Non-pigmented ciliary epithelial cell (primary cell): ENCODE measurements at places on chromosomes 11 and 22.

DNA sequence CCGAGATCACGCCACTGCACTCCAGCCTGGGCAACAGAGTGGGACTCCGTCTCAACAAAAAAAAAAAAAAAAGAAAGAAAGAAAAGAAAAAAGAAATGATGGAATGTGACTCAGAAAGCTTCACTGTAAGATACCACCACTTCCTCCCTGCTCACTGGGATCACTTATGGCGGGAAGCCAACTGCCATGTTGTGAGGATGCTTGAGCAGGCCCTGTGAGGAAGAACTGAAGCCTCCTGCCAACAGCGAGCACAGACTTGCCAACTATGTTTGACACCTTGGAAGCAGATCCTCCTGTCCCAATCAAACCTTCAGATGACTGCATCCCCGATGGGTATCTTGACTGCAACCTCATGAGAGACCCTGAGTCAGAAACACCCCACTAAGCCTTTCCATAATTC, 8.3 kb downstream of the SEC14L6 start:
- no peak for DNase-seq

DNA sequence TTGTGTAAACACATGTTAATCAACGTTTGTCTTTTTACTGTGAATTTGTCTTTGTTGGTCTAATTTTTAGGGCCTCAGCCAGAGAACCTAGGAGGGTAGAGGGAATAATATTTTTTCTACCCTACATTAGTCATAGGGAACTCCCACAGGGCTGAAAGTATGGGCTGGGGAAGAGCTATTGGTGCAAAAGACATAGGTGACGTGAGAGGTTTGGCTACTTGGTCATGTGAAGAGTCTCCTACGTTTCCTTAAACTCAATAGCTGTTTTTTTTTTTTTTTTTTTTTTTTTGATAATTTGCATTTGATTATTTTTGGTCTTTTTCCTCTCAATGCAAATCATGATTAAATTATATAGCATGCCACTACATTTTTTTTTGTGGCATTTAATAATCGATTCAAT, 15.9 kb upstream of the MMP7 start:
- no peak for DNase-seq

- peak; percentile 81 for DNase-seq
Measured at GRCh38 chr11:131977854-131978253, 607.4 kb downstream of the NTM start.

GRCh38 chr22:49377306-49377705, 450.4 kb downstream of the BRD1 start:
- no peak for DNase-seq

DNA sequence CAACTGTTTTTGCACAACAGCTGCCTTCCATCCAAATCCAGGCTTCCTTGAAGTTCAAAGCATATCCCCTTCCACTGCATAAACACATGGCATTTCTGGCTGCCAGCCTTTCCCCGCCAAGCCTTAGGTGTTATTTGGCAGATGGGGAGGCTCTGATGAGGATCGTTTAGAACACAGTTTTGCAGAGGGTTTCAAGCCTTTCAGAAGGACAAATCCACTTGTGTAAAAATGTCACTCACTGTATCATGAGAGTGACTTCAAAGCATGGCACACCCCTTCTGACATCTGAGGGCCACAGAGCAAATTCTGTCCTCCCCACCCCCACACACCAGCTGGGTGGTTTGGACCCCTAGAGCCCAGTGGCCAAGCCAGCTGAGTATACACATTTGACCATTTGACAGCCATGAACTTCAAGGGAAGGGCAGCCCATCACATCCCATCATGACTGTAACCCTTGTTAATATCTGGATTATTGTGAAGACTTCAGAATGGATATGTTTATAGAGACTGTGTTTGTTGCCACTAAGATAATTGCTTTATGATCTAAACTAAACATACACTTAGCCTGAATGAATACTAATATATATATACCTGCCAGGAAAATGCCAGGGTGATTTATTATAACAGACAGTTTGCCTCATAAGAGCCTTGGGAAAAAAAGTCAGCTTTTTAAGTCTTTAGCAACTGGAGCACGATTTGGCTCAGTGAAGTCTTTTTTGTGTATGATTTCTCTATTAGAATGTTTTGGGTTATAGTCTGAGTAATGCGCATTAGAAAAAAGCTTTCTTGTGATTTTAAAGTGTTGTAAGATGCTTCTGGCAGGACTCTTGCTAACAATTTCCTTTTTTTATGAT, 31.9 kb downstream of the FBLN1 start:
- DNase-seq = no peak
